ENCODE measurements at places on chromosomes 16 and 17.

- no peak for DNase-seq
These were observed 2.7 kb upstream of the LASP1NB start for GRCh38 chr17:38922538-38923297.

GRCh38 chr16:51971184-51971583 lies 575.8 kb downstream of the TOX3 start:
- no peak for DNase-seq

GRCh38 chr16:51268237-51268636 lies 117.2 kb upstream of the SALL1 start:
- DNase-seq: no peak

DNA sequence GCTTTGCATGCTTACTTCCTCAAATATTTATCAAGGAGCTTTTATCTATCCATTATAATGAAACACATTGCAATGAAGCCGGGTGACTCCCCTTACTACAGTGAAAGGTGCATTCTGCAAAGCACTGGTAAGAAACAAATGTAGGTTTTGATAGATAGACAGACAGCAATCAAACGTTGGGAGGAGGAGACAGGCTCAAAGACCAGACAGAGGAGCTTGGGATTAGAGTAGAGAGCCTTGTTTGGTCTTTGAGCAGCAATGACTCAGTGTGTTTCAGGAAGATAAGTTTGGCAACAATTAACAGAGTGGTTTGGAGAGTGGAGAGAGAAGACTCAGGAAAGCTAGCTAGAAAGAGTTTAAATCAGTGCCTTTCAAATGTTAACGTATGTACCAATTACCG lies 68.8 kb downstream of the ZNF18 start:
- no peak for DNase-seq

- DNase-seq: no peak
These were observed 5.5 kb downstream of the CACNB1 start for GRCh38 chr17:39191750-39192510.

- no peak for DNase-seq
These were observed 22.5 kb downstream of the HMOX2 start for GRCh38 chr16:4498546-4499195.

GRCh38 chr17:19332371-19333131 lies 30.0 kb downstream of the B9D1 start:
- DNase-seq: no peak

DNA sequence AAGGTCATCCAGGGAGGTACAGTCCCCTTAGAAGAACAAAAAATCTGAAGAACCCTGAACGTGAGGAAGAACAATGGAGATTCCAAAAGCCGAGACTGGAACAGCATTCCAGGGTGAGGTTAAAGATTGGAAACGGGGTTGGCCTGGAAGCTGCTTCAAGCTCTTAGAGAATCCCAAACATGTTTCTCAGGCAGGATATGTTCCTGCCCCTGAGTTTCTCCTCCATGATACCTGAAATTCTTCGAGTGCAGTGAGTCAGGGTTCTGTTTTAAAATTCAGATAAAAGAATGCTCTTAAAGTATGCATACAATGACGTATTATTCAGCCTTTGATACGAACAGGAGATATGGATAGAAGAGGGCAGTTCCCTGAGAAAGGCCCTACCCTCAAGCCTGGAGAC lies 293.1 kb downstream of the HS3ST3B1 start:
- no peak for DNase-seq

- no peak for DNase-seq
These were observed 35.5 kb upstream of the ZC3H18 start for GRCh38 chr16:88534638-88535190.

DNA sequence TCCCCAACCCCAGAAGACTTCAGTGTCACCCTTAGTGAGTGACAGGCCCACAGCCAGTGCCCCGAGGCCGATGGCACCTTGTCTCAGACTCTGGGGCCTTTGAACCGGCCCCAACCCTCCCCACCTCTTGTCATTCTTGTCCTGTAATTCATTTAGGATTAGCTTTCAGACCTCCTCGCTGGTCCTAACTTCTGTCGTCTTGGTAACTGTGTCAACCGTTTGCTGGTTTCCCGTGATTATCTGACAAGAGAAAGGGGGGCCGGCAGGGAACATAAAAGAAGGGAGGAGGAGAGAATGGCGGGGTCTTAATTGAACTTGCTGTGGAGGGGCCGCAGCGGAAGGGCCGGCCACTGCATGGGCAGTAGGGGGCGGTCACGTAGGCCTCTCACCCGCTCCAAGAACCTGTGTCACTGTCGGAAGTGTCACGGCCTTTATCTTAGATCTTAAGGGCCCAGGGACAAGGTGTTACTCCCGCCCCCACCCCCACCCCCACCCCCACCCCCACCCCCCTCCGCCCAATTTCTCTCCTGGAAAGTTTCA lies 46.5 kb upstream of the GSE1 start:
- no peak for DNase-seq

GRCh38 chr17:32503251-32504165 lies 16.7 kb downstream of the CDK5R1 start:
- no peak for DNase-seq

DNA sequence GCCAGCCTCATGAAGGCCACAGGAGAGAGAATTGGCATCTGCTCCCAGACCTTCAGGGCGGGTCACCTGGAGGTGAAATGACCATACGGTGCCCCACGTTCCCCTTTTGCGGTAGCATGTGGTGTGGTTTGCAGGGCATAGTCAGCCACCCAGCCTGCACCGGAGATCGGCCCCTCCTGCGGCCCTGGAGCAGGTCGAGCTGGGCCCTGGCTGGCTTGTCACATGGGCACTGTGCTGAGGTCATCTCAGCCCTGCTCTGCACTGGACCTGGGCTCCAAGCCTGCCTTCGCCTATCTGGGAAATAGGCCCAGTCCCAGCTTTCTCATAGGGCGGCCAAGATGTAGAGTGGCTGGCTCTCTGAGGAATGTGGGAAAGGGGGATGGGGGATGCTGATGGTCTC lies 16.2 kb downstream of the GSE1 start:
- DNase-seq: no peak

Measured in stimulated activated CD8-positive, alpha-beta memory T cell treated with anti-CD3 and anti-CD28 coated beads, Interleukin-4, amount 100 ng/mL, for 1 hour (primary cell).